ENCODE measurements at places on chromosomes 7 and 10.
A peak's percentile ranks its signal among the peaks of the same experiment; 100 is the strongest.

DNA sequence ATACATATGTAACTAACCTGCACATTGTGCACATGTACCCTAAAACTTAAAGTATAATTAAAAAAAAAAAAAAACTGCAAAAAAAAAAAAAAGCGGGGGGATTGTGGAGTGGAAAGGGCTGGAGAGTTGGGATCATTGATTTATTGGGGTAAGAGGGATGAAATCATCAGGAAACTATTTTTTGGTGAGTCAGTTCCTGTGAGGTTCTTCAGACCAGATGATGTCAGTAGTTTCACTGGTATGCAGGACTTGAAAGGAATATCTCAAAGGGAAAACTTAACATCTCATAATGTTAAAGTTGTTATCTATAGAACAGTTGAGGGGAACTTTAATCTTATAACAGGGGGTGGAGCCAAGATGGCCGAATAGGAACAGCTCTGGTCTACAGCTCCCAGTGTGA is 32.6 kb upstream of the TECTB start:
- DNase-seq = no peak

- DNase-seq = no peak
Observed at GRCh38 chr7:146943483-146943882, 826.9 kb downstream of the CNTNAP2 start.

DNA sequence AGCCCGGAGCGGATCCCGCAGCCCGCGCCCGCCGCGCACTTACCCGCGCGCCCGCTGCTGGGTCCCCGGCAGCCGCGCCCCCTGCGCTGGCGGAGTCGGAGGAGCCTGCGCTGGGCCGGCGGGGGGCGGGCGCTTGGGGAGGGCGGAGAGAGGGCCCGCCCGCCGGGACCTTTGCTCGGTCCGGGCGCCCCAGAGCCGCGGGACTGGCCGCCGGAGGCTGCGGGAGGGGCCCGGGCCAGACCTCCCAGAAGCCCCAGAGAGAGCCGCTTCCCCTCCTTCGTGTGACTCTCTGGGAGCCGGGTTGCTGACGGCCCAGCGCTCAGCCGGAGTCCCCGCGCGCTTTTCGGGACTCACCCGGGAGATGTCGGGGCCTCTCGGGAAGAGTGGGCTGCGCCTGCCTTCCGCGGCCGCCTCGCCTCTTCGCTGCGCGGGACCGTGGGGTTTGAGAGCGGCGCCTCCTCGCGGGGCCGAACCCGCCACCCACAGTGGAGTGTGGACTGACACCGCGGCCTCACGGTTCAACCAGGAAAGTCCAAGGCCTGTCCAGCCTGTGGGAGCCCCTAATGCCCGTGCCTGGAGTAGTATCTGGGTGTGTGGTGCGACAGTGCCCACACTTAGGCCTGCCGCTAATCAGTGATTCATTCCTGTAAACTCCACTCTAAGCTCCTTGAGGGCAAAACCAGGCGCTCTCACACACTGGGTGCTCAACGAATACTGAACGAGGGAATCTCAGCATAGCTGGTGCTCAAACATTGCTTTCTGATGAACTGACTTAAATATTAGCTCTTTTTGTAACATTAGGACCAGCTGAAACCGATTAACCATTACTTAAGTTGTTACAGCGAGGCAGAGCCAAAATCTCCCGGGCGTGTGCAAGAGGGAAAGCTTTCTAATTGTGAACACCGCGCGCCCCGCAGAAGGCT is at the start of gene GSDME:
GSDME (minus strand) TSS at position 112 of the 923 bp plus-strand sequence. CDS start 7,690 bp downstream, outside the sequence.
- peak; percentile 51 for DNase-seq

GRCh38 chr7:132393789-132394261 is 182.4 kb downstream of the PLXNA4 start:
- DNase-seq = no peak

DNA sequence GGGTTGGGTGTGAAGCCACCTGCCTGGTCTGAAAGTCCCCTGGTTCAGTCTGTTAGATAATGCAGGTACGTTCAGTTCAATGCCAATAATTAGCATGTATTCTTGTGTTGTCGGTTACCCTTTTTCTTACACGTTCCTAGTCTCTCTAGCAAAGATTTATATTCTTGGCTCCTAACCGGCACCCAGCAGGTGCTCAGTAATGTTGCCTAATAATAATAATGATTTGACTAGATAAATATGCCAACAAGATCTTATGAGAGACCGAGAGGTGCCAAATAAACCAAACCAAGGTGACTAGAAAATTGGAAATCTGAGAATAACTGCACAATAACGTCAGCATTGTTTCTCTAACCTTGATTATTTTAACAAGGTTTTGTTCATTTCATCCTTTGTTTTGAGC is 1.1 kb upstream of the SMIM30 start:
- no peak for DNase-seq

- no peak for DNase-seq
Observed at GRCh38 chr7:102973096-102973802, 60.4 kb downstream of the LRRC17 start.

GRCh38 chr7:16921644-16922257 is 40.0 kb upstream of the AGR3 start:
- no peak for DNase-seq

DNA sequence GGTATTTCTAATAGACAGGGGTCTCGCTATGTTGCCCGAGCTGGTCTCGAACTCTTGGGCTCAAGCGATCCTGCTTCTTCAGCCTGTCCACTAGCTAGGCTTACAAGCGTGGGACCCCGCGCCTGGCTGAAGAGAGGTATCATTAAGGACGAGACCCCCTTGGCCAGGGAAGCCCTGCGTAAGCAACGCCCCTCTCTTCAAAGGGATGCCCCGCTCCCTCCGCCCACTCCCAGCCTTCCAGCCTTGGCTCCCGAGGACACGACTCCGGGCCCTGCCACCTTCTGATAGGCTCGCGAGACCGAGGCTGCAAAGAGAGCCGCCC is 220 bp upstream of the ZKSCAN5 start:
- DNase-seq = no peak

All from C1 segment of cervical spinal cord (tissue), 14 donors.